Cortex of kidney (tissue), 1 donor: ENCODE measurements at places on chromosomes 7 and 10.

DNA sequence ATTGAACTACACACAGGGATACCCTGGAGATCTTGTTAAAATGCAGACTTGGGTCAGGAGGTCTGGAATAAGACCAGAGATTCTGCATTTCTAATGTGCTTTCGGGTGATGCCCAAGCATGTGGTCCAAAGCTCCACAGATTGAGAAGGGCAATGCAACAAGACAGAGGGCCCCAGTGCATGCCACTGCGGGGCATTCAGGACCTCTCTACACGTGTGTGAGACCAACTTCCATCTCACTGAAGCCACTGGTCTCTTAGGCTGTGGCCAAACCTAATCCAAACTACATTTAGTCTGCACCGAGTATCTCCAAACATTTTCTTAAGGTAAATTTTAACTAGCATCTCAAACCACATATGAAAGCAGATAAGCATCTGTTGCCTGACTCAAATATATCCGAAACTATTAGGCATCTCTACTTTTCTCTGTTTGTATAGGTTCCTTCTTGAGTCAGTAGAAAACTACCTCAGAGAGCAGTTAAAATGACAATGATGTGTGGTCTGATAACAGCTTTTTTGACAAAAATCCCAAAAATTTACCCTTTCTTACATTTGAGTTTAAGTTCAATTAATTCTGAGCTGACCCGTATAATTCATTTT, 107.5 kb downstream of the ELMO1 start:
- DNase-seq: no peak

DNA sequence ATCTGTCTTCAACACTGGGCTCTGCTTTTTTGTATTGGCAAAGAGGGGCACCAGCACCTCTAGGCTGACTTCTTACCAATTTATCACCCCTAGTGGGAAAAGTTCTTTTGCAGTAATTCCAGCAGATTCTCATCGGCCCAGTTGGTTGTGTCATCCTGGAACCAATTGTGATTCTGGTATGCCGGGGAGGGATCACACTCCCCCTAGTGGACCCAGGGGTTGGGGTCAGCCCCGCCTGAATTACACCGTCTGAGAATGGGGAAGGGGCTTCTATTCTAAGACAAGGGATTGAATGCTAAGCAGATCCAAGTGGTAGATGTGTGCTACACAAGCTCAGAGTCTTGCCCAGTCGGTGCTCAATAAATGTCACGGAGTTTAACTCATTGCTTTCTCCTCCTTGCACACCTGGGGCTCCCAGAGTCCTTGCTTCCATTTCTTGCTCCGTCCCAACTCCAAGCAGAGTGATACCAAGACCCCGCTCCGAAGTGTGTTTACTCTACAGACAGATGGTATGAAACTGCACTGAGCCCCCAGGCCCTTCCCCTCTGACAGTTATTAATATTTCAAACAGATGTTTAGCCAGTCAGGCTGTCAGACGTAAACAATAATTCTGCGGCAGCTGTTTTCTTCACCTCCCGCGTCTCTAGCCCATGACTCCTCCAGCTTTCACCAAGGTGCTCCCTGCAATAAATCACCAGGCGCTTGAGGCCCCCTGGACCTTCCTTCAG, 71.9 kb downstream of the C10orf105 start:
- no peak for DNase-seq

DNA sequence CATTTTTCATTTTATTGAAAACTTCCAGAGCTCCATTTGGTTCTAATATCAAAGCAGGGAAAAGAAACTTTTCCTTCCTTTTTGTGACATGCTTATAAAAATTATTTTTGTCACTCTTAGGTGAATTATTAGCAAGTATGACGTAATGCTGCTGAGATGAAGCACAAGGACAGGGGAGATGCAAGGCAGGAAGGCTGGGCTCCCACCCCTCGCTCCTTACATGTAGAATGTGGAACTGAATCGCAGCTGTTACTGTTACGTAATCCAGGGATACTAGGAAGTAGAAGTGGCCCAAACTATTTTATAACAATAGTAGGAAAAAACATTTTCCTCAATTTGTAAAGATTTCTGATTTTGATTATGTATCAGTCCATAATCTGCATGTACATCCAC, 17.1 kb upstream of the GTPBP4 start:
- DNase-seq: no peak

DNA sequence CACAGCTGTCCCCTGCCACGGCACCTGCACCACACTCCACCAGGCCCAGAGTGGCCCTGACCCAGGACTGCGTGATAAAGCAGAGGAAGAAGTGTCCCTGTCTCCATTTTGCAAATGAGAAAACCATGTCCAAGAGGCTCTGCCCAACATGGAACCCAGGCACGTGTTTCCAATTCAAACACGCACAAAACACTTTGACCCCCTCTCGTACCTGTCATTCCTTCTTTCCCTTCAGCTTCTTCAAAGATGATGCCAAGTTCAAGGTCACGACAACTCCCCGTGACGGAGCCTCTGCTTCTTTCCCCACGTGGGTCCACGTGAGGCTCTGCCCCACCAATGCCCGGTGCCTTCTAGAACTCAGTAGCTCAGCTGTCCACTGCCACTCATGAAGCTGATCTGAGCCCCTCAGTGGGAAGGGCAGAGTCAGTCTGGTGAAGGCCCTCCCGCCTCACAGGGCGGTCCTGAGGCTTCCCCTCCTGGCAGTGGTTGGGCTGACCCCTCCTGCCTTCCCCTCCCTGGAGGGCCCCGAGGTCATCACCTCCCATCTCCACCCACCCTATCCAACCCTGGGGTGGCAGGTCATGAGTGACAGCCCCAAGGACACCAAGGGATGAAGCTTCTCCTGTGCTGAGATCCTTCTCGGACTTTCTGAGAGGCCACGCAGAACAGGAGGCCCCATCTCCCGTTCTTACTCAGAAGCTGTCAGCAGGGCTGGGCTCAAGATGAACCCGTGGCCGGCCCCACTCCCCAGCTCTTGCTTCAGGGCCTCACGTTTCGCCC, 19.0 kb downstream of the CALML5 start:
- no peak for DNase-seq

DNA sequence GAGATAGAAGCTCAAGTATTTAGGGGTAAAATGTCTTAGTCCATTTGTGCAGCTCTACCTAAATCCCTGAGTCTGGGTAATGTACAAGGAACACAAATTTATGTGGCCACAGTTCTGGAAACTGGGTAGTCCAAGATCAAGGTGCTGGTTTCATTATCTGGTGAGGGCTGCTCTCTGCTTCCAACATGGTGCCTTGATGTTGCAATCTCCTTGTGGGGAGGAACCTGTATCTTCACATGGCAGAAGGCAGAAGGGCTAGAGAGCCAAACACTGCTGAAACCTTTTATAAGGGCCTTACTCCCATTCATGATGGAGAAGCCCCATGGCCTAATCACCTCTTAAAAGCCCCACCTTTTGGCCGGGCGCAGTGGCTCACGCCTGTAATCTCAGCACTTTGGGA, 8.7 kb upstream of the BAZ1B start:
- no peak for DNase-seq

DNA sequence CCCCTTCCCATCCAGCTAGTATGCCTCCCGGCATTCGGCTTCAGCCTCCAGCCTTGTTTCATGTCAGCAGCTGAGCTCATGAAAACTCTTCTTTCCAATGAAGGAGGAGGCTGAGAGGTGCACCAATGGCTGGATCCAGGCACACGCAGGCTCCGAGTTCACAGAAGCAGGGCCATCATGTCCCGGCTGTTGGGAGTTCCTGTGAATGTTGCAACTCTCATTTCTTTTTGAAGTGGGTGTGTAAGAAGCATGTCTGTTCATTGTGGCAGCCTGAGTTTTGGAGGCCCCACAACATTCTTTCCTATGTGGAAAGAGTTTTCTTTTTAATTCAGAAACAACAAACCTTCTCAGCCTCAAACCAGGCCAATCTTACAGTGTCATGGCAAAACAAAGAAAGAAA, 89.7 kb downstream of the PTPRE start:
- DNase-seq: no peak

DNA sequence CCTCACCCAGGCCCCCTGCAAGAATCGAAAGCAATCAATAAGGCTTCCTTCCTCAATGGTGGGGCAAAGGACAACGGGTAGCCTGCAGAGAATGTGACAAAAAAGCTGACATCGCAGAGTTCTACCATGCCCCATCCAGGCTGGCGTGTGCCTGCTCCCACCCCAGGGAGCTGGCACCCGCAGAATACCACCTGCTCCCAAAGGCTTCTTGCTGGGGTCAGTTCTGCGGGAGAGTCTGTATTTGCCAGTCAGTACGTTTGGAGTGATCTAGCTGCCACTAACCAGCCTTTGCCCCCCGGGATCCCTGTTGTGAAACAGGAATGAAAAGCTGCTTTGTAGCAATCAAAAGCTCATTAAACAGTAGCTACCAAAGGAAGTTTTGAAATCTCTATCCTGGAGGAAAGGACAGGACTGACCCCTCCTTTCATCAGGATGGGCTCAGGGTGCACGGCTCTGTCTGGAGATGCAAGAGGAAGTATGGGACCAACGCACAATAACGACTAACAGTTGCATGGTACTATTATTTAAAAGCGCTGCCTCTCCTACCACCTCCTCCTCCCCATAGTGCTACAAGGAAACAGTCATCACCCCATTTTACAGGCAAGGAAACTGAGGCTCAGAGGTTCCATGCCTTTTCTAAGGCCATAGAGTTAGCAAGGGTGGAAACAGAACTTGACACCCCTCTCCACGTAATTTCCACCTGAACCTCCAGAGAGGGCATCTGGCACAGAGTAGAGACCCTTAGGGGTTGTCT, 67.0 kb downstream of the FGFR2 start:
- DNase-seq: no peak

DNA sequence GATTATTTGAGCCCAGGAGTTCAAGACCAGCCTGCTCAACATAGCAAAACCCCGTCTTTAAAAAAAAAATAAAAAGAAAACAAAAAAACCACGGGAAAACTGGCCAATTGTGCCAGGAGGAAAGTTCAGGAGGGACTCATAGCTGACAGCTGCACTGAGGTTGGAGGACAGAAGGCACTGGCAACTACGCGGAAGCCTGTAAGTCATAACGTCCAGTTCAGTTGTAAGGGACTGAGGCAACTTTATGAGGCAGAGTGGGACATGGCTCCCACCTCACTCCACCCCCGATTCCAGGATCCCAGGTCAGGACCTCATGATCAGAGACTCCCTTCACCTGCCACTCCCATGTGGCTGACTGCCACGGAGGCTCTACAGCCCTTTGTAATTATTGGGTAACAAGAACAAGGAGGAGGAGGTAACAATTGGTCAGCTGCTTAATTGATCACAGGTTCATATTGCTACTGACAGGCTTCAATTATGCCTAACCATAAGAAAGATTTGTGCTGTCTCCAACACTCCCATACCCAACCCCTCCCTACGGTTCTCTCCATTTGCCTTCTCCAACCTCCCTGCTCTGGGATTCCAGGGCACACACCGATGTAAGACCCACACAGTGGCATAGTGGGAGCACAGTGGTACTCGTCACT, 1.9 kb upstream of the CCL24 start:
- no peak for DNase-seq
